ENCODE measurements at places on chromosomes 12 and 14.

DNA sequence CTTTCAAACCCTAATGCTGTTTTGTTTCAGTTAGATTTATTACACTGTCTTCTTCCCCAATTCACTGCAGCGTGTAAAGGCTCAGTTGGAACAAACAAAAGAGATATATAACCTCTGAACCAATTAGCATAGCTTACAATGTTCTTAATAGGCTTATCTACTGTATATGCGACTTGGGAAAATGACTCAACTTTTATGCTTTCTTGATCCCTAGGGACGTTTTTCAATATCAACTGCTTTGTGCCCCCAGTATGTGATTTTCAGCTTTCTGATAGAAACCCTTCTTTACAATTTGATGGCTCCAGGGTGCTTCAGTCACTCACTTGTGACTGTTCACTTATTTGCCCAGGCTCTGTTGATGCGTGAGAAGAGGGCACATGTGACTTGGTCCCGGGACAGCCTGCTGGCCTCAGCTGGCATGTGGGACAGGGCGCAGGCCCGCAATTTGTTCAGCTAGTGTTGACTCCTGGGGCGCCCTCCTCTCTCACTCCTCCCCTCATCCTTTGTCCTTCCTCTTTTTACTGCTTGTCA is 107.1 kb downstream of the TMTC2 start:
- no peak for DNase-seq

GRCh38 chr12:40110586-40110985 is 4.7 kb upstream of the SLC2A13 start:
- no peak for DNase-seq

DNA sequence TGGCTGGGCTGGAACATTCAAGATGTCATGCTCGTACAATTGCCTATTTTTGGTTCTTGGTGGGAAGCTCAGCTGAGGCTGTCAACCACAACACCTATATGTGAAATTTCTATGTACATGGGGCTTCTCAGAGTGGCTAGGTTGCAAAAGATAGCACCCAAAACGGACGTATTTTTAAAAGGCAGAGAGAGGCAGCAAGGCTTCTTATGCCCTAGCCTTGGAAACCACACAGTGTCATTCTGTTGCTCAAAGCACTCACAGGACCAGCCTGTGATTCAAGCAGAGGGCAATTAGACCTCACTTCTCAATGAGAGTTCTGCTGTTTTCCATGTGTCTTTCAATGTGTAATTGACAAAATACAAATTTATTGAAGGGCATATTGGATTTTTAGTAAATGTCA is 134.0 kb downstream of the GXYLT1 start:
- no peak for DNase-seq

DNA sequence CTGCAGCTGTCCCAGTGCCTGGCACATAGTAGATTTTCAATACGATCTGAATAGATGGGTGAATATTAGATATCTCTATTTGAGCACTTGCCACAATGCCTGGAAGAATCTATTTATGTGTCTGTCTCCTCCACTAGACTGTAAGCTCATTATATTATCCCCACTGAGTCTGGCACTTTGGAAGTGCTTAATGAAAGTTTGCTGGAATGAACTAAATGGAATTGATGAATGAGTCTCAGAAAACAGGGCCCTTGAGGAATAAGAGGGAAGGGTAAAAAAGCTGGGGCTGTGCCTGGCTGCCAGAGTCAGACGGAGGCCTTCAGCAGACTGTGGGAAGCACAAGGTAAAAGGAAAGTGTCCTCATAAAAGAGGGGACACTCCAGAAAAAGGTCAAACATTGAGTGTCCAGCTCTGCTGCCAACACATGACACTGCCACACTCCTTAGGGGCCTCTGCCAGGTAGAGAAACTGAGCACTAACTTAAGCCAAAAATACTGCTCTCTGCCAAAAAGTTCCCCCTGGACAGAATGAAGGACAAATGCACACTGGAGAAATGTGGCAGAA is 39.3 kb downstream of the GLT8D2 start:
- DNase-seq = no peak

DNA sequence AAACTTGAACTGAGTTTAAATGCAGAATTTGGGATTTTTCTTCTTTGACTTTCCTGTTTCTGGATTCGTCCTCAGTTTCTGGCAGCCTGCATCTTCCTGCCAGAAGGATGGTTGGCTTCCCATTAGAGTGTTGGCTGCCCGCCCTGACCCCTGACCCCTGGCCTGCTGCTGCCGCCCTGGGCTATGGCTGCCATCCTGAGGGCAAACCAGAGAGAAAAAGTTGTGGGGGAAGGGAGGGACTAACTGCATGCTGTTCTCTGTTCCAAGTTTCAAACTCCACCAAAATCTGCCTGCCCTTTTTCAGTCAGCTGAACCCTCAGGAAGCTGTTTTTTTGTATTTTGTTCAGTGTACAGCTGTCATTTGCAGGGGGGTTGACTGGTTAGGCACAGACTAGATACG is 48.4 kb downstream of the FNTB start:
- DNase-seq = peak; percentile 32

GRCh38 chr12:54377797-54378515 is 6.6 kb downstream of the ZNF385A start:
- no peak for DNase-seq

DNA sequence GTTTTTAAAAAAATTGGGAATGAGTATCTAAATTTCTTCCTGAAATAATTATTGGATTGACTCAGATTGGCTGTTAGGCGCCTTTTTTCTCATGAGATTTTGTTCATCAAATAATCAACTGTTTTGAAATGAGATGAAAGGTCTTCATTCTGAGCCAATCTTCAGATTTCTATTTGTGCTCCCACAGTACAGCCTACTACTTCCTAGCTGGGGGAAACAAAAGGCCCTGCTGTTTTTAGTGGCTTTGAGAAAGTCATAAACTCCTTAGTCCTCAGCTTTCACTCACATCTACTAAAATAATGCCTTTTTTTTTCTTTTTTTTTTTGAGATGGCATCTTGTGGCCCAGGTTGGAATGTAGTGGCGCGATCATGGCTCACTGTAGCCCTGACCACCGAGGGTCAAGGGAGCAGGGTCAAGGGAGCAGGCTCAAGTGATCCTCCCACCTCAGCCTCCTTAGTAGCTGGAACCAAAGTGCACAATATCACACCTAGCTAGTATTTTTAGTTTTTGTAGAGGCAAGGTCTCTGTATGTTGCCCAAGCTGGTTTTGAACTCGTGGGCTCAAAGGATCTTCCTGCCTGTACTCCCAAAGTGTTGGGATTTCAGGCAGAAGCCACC is 15.2 kb downstream of the NACA start:
- DNase-seq = no peak

DNA sequence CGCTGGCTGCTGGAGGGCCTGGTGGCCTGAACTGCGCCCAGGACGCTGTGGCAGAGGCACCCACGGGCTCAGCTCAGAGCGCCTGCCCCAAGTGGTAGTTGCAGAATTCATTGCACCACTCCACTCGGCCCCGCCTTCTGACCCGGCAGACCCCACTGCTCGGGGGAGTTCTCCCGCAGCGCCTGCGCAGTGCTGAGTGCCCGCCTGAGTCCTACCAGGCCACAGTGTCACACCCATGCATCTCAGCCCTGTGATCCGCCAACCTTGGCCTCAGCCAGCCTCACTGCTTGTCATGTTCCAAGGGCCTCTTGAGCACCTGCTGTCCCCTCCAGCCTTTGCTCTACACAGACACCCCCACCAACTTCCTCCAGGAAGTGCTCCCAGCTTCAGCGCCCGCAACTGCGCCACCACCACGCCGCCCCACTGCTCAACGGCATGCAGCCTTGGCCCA is 12.2 kb downstream of the DEGS2 start:
- no peak for DNase-seq

- DNase-seq = no peak
These were observed 31.2 kb downstream of the FBXO21 start for GRCh38 chr12:117158911-117159553.

DNA sequence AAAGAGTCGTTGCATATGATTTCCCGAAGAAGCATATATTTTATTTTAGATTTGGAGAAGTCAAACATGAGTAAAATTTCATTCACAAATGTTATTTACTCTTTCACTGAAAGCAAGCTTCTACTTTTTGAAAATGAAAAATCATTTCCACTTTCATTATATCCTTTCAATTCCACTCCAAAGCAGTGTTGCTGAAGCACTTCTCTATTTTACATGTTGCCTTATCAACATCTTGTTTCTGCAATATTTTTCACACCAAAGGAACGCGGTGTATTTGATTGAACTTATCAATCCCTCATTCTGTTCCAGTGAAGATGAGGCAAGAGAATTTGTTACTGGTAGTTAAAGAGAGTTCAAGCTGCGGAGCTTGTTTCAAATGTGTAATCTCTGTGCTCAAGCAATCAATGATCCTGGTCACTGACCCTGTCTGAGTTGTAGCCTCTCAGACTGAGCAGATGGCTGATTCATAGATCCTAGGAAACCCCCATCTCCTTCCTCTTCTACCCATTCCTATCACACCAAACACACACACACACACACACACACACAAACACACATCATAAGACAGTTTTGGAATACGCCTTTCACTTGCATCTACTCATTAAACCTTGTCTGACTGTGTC is 236.2 kb upstream of the FLRT2 start:
- DNase-seq = no peak

- DNase-seq = no peak
These were observed 678.5 kb upstream of the FOXG1 start for GRCh38 chr14:28088125-28088524.

DNA sequence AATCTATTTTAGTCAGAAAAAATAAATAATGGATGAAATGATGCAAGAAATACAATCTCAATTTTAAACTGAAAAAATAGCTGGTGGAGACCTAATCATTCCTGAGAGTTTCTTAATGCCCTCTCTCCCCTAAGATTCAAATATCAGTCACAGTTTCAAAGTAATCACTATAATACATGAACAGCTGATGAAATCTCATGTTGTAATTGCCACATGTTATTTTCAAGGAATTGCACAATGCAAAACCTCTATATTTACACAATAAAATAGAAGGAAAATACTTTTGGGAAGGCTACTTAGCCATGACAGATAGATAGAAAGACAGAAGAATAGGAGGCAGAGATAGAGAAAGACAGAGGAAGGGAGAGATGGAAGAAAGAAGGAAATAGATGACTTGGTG is 18.2 kb downstream of the IFNG-AS1 start:
- DNase-seq = no peak

DNA sequence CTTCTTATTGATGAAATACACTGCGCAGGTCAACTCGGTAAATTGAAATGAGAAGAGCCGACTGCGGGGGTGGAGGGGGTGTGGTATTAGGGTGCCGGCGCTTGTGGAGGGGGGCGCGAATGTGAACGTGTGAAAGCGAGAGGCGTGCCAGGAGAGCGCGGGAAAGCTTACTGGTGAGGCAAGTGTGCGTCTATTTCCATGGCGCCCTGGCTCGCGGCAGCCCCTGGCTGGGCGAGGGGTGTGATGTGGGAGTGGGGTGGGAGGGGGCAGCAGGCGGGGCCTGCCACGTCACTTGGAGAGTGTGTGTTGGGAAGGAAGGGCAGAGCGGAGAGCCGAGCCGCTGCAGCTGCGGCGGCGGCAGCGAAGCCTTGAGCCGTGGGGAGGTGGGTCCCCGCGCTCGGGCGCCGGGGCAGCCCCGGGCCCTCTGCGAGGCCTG is 88.8 kb downstream of the GALNT8 start:
- DNase-seq = no peak

DNA sequence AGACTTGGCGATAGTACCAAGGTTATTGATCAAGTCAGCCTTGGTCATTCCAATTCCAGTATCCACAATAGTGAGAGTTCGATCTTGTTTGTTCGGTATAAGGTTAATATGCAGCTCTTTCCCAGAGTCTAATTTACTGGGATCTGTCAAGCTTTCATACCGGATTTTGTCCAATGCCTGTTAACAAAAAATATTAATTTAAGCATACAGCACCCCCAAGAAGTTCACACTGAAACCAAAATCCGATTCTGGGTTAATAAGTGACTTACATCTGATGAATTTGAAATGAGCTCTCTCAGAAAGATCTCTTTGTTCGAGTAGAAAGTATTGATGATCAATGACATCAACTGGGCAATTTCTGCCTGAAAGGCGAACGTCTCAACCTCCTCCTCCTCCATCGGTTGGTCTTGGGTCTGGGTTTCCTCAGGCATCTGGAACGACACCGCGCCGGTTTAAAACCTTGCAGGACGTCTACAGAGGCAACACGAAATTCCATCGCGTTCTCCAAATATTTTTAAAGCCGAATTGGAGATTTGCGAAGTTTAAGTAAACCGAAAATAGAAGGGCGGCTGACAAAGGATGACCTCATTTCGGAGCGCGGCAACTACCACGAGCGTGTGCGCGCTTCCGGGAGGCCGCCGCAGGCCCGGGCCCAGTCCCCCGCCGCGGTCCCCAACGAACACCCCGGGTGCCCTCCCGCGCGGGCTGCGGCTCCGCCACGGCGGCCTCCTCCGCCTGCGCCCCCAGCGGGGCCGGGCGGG is 716 bp downstream of the HSP90AA1 start:
- peak; percentile 29 for DNase-seq

- DNase-seq = peak; percentile 16
These were observed 70.8 kb downstream of the SCN8A start for GRCh38 chr12:51661836-51662235.

- DNase-seq = no peak
These were observed 14.0 kb downstream of the PTGR2 start for GRCh38 chr14:73865534-73866113.

DNA sequence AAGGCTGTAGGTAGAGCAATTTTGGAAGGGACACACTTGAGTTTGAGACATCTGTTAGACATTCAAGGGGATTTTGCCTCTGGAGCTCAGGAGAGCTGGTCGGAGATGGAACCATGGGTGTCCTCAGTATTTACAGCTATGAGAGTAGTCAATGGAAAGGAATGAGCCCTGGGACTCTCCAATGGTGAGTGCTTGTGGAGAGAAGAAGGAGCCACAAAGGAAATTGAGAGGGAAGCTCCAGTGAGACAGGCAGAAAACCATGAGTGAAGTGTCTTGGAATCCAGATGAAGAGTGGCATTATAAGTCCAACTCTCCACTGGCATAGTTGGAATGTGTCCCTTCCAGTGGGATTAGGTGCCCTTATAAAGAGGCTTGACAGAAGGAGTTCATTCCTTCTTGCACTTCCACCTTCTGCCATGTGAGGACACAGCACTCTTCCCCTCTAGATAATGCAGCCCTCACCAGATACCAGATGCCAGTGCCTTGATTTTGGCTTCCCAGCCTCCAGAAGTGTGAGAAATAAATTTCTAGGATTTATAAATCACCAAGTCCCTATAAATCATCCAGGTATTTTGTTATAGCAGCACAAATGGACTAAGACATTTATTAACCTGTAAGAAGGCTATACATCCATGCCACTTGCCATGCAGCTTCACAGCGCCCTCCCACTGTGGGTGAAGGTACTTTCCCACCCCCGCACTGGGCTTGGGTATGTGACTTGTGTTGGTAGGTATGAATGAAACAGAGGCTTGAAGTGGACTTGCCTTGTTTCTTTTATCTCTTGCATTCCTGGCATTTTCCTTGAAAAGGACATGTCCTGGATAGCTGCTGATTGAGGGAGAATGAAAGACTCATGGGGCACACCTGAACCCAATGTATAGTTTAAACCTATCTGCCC is 27.3 kb downstream of the LLPH start:
- no peak for DNase-seq

GRCh38 chr12:127162307-127162706 is 1104.7 kb upstream of the TMEM132C start:
- DNase-seq = no peak

GRCh38 chr12:71393625-71394024 is 46.0 kb upstream of the LGR5 start:
- DNase-seq = no peak

All from C1 segment of cervical spinal cord (tissue), 14 donors.